RWPE2 (cell line): ENCODE measurements at places on chromosomes 11 and 22.
A peak's percentile ranks its signal among the peaks of the same experiment; 100 is the strongest.

DNA sequence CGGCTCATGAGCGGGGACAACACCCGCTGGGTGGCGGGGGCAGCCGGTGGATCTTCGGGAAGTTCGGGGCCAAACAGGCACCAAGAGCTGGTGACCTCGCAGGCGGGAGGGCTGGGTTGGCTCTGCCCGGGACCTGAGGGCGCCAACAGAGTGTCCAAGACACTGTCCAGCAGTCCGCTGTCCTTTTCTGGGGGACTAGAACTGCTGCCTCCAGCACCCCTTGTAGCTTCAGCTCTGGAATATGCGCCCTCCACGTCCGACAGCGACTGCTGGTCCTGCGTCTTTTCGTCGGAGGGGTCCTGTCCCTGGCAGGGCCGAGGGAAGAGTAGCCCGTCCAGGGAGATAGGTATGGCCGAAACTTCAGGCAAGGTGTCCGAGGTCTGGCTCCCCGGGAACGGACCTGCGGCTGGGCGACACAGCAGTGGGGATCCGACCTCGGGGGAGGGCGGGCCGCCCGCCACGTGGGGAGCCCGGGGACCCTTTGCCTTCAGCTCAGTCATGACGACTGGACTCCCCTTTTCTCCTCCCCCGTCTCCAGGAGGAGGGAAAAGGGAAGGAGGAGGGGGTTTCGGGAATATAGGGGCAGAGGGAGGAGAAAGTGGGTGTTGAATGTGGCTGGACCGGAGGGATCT, 926 bp downstream of the PGR start:
- H3K27me3 ChIP-seq = peaks cover 91% of the 10 kb centered on the region
- no peaks in the 10 kb centered on the region for H3K4me1 ChIP-seq
- H3K27ac ChIP-seq = no peak overlapping the region

DNA sequence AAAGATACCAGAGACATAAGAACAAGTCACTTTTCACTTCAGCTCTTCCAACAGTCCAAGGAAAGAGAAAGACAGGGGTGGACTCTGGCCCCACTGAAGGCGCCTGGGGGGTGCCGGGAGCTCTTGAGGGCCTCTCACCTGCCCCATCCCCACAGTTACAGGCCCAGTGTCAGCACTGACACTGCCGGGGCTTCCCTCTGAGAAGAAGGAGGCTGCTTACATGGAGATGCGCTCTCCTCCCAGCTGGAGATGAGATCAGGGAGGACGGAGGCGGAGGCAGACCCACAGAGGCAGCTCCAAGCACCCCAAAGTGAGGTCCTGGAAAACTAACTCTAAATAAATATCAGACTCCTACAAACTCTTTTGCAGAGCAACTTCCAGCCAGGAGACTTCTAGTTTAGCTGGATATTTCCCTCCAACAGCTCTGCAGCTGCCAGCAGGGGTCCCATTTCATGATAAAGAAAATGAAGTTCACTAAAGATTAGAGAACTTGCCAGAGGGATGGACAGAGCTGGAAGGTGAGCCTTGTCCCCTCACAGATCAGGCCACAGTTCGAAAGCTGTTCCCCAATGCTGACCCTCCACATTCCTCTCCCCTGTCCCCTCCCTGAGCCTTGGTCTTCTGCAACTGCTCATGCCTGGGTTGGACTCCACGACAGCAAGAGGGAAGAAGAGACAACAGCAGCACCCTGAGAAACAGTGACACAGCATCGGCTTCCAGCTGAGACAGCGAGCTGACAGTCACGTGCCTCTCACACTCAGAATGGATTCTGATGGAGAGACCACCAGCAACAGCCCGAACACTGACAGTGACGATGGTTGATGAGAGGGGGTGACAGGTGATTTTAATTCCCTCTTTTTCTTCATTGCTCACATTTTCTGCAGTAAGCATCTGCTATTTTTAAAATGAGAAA, 5.8 kb downstream of the CARS1 start:
- H3K36me3 ChIP-seq = peaks cover 65% of the 10 kb centered on the region
- DNase-seq = no peak
- peak overlapping the region; percentile 32 for H3K27ac ChIP-seq
- peaks cover 15% of the 10 kb centered on the region for H3K4me1 ChIP-seq
- no peaks in the 10 kb centered on the region for H3K27me3 ChIP-seq

- peaks cover 71% of the 10 kb centered on the region for H3K4me1 ChIP-seq
- DNase-seq = no peak
- peak overlapping the region; percentile 90 for H3K27ac ChIP-seq
- H3K36me3 ChIP-seq = peaks cover 5% of the 10 kb centered on the region; the same call in 1 of the 2 replicates
- H3K27me3 ChIP-seq = no peaks in the 10 kb centered on the region
- H3K4me3 ChIP-seq = no peak overlapping the region
Observed at GRCh38 chr22:23245799-23246136, 65.5 kb downstream of the BCR start.

- peaks cover 4% of the 10 kb centered on the region for H3K27me3 ChIP-seq
- no peak overlapping the region for H3K27ac ChIP-seq
- no peak overlapping the region for H3K4me3 ChIP-seq
Observed at GRCh38 chr11:75426720-75427086, 6.3 kb downstream of the KLHL35 start.

DNA sequence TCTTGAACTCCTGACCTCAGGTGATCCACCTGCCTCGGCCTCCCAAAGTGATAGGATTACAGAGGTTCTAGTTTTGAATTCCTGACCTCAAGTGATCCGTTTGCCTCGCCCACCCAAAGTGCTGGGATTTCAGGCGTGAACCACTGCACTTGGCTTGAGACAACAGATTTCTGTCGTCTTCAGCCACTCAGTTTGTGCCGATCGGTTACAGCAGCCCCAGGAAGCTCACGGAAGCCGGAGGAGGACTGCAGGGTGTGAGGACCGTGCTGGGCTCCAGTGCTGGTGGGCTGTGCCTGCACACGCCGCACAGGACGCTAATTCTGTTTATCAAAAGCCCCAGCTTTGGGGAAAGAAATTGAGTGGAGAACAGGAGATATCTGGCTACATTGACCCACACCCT, 82.0 kb downstream of the CELSR1 start:
- no peak for DNase-seq
- no peak overlapping the region for H3K4me3 ChIP-seq
- H3K36me3 ChIP-seq = peaks cover 10% of the 10 kb centered on the region; the same call in 1 of the 2 replicates
- peaks cover 66% of the 10 kb centered on the region for H3K4me1 ChIP-seq
- no peaks in the 10 kb centered on the region for H3K27me3 ChIP-seq
- peak overlapping the region; percentile 72 for H3K27ac ChIP-seq
